Right ventricle myocardium superior (tissue), 1 donor: ENCODE measurements at places on chromosomes 4 and X.

GRCh38 chr4:48634688-48635308, 144.7 kb downstream of the ZAR1 start:
- no peak for DNase-seq

- DNase-seq, result no peak
Observed at GRCh38 chr4:169665046-169665737, 44.8 kb downstream of the CLCN3 start.

- DNase-seq, result no peak
Observed at GRCh38 chr4:12852338-12853307, 631.5 kb downstream of the RAB28 start.

DNA sequence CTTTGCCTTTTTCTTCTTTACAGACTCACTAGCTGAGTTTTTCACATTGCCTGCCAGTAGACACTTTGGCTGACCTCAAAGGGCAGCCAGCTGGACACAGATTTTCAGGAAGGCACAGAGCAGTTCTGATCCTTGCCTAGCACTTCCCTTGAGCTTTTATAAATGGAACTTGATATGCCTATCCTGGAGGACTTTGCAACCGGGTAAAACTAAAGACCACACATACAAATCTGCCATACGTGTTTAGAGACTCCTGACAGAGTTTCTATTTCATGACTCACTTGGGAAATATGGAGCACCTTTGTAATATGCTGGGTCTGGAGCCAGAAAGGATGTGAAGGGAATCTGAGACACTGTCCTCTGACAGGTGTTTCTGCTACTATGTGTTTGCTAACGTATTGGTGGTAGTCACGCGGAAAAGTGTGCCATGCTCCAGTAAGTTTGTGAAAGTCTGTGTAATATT, 56.7 kb upstream of the RASSF6 start:
- peak; percentile 49 for DNase-seq

DNA sequence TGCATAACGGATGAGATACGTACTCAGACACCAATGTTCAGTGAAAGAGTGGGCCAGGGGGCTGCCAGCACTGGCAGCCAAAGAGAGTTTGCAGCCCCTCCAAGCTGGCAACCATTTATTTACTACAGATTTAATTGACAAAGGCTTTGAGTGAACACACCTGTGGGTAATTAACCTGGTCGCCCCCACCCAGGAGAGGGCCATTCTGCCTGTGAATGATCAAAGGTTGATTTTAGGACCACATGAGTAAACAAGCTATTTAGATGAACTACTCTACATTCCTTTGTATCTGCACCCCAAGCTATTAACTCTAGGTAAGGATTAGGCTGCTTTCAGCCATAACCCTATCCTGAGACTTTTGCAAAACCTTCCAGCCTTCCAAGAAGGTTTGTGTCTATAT, 55.0 kb downstream of the RBM46 start:
- DNase-seq, result no peak

DNA sequence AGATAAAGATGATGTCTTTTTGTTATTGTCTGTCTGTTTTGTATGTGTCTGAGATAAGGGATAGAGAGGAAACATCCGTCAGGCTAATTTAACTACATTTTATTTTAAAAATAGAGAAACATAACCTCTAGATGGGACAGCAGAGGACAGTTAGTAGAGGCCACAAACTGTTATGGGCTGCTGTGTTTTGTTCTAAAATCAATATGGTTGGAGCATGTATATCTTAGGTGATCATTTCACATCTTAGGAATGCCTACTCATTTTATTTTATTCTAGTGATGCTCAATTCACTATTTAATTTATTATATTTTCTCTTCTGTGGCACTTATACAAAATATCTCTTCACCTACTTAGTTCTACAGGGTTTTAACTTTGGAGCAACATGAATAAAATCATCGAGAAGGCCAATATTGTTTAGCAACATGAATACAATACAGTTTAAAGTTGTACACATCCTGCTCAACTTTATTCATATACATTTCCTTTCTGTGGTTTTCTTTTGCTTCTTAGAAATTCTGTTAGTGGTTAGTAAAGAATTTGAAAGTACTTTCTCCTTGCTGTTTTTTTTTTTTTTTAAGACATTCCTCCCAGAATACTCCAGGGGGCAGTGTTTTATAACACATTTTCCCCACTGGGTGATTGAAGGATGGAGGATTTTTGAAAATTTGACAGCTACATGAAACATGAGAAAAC, 392.9 kb downstream of the UNC5C start:
- DNase-seq, result no peak

DNA sequence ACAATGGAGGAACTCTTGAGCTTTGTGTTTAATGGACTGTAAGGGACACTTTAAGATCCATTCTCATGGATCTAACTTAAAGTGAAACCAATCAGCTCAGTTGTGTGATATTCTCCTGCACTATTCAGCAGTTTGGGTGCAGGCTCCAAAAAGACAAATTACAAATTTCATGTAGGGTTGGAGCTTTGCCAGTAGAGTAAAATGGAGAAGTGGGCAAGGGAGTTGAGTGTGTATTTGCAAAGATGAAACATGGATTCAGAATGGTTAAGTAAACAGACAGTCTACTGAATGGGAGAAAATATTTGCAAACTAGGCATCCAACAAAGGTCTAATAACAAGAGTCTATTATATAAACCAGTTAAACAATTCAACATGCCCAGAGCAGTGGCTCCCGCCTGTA, 21.2 kb upstream of the MID2 start:
- no peak for DNase-seq

GRCh38 chrX:15913146-15913545, 58.5 kb upstream of the AP1S2 start:
- no peak for DNase-seq

DNA sequence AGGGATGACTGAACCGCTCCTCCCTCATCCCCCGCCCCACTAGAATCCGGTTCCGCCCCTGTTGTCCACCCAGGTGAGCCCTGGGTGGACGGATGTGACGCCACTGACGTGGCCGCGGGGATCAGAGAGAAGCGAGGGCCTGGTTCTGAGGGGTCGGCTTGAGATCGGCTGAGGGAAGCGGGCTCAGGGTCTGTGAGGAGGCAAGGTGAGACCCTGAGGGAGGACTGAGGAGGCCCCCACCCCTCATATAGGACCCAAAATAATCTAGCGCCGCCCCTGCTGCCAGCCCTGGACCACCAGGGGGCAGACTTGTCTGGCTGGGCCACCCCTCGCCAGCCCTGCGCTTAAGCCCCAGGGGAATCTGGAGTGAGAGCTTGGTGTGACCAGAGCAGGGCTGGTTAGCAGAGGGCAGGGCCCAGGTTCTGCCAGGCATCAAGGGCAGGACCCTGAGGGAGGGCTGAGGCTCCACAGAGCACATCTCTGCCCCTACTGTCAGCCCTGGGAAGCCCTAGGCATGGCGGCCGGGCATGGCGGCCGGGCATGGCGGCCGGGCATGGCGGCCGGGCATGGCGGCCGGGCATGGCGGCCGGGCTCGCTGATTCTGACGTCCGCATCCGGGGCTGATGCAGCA, at the start of gene MAGEA8:
TSS of gene MAGEA8 (plus strand) at position 103 of the 631 bp plus-strand sequence. CDS start 3,090 bp downstream, outside the sequence.
- no peak for DNase-seq

DNA sequence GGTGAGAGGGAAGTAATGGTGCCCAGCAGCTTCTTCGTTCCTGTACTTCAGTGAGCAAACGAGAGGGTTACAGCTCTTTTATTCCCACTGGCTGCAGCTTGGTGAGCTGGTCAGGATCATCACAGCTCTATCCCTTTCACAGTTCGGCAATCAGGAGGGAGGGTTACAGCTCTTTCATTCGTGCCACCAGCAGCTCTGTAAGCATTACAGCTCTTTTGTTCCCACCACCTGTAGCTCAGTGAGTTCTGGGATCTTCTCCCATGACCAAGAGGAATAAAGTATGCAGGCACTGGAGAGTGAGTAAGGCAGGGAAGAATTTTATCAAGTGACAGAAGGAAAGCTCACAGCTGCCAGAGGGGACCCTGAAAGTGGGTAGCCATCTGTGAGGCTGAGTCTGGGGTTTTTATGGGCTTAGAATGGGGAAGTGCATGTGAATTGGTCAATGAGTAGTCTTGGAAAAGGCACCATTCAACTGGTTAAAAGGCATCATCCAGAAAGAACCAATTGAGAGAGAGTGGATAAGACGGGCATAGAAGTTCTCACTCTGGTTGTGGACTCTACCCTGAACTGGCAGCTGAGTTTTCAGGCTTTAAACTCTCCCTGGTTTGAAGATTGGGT, 123.7 kb downstream of the COX18 start:
- no peak for DNase-seq

- no peak for DNase-seq
Observed at GRCh38 chr4:15695240-15695699, 7.6 kb upstream of the BST1 start.

DNA sequence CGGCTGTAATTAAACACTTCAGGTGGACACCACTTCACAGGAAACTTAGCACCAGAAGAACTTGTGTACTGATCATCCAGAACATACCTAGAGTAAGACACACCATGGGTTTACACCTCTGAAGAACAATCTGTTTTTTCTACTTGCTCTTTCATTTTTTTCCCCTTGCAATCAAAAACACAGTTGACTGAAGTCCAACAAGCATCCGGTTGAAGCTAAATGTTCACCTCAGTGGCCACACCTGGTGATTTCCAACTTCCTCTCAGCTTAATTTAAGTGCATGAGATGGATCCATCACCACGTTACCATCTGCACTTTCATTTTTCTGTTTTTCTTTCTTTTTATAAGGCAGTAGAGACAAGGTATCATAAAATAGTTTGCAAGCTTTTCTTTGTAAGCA, 4.9 kb upstream of the TXK start:
- no peak for DNase-seq

DNA sequence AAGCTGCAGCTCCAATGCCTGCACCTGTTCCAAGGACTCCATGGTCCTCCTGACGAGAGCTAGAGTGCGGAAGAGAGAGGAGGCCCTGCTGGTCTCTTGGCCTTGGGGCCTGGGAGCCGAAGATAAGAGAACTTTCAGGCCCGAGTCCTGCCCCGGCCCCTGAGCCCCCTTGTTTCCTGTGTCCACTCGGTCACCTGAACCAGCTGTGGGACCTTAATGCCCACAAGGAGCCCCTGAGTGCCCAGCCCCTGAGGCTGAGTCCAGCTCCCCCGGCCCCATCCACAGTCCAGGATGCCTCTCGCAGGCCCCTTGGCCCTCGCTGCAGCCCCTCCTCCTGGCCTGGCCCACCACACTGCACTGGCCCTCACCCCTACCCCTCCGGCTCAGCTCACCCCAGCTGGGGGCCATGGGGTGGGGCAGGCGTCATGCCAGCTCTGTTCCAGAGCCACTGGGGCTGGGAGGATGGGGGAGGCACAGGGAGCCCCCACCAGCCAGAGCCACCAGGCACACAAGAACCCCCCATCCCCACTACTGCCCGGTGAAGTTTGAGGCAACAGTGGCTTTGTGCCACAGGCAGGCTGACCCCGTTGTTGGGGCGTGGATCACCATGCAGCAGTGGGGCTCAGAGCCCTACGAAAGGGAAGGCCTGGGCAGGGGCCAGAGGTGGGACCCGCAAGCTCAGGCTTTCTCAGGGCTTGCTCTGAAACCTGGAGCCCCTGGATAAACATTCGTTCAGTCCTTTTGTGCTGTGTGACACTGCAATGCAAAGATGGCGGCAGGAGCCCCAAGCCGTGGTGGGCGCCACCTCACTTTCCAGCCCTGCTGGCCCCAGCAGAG, 14.1 kb downstream of the NAT8L start:
- DNase-seq, result no peak
